ENCODE measurements at places on chromosomes 4 and X.

DNA sequence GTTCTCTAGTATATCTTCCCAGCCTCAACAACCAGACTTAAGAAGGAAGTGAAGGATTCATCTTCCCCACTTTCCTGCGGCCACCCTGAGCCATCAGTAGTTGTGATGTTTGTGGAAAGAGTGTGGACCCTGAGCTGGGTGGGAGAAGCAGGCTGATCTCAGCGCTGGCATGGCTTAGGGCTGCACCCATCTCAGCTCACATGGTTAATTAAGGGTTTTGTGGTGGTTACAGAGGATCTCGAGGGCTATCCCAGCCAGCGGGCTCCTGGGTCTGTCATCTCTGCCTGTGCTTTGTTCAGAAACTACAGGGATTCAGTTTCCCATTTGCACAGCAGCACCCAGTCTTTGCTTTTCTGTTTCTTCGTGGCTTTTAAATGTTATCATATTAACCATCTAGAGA lies 163.4 kb downstream of the PTTG2 start:
- H3K27ac ChIP-seq: no peak overlapping the region
- H3K27me3 ChIP-seq: peaks cover 2% of the 10 kb centered on the region
- no peak overlapping the region for H3K4me3 ChIP-seq
- DNase-seq: no peak
- H3K36me3 ChIP-seq: peaks cover 27% of the 10 kb centered on the region

- no peak overlapping the region for H3K4me3 ChIP-seq
- no peak overlapping the region for H3K27ac ChIP-seq
- H3K36me3 ChIP-seq: peaks cover 4% of the 10 kb centered on the region
- no peaks in the 10 kb centered on the region for H3K27me3 ChIP-seq
These were observed 143.1 kb downstream of the PALLD start for GRCh38 chr4:168639914-168640313.

DNA sequence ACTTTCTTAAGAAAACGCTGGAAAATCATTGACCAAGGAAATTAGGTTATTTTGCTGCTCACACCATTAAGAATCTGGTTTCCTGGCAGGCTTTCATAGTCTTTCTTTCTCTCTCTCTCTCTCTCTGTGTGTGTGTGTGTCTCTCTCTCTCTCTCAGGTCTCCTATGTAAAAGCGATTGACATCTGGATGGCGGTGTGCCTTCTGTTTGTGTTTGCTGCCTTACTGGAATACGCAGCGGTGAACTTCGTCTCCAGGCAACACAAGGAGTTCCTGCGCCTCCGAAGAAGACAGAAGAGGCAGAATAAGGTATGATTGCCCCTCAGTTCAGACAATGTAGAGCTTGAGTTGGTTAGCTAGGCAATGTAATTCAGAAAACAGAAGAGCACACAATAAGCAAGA lies 161.2 kb downstream of the GLRA2 start:
- H3K27ac ChIP-seq: no peak overlapping the region
- peaks cover 18% of the 10 kb centered on the region for H3K4me1 ChIP-seq
- DNase-seq: no peak
- H3K27me3 ChIP-seq: no peaks in the 10 kb centered on the region

DNA sequence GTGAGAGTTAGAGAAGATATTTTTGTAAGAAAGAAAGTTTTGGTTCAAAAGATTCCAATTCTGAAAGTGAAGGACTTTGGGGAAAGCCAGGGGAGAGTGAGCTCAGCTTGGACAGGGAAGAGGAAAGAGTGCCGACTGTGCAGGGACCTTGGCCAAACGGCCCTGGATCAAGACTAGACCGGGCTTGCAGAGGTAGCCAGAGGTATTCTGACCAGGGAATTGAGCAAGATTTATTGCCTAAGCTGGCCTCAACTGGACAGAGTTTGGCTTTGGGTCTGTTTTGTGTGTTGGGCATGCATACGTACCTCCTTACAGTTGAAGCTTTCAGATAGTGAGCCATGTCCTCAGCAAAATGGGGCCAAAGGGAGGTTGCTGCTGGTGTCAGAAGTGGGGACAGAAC lies 11.6 kb downstream of the PLAC1 start:
- H3K36me3 ChIP-seq: peaks cover 6% of the 10 kb centered on the region
- H3K4me1 ChIP-seq: peaks cover 19% of the 10 kb centered on the region
- no peak overlapping the region for H3K27ac ChIP-seq
- DNase-seq: no peak

GRCh38 chr4:145808021-145808650 lies 128.2 kb downstream of the C4orf51 start:
- peak overlapping the region; percentile 75 for H3K4me3 ChIP-seq
- H3K36me3 ChIP-seq: peaks cover 42% of the 10 kb centered on the region
- peaks cover 80% of the 10 kb centered on the region for H3K4me1 ChIP-seq
- H3K27ac ChIP-seq: peak overlapping the region; percentile 94
- DNase-seq: peak; percentile 95

DNA sequence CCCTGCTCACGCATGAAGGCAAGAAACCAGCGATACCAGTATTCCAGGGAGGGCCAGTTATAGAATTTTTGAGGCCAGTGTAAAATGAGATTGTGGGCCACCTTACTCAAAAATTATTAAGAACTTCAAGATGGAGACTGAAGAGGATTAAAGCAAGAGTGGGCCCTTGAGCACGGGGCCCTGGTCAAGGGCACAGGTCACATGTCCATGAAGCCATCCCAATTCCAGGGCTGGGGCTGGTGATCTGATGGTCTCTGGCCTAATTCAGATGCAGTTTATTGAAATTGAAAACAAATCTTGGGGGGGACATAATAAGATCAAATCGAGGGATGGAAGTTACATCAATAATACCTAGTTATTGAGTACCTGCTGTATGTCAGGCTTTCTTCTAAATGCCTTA lies 58.3 kb downstream of the SMIM20 start:
- no peak overlapping the region for H3K27ac ChIP-seq
- peaks cover 2% of the 10 kb centered on the region for H3K4me1 ChIP-seq
- H3K4me3 ChIP-seq: no peak overlapping the region
- DNase-seq: no peak
- no peaks in the 10 kb centered on the region for H3K36me3 ChIP-seq
- H3K27me3 ChIP-seq: peaks cover 38% of the 10 kb centered on the region

GRCh38 chr4:76783836-76784235 lies 114.1 kb downstream of the SOWAHB start:
- peak overlapping the region; percentile 81 for H3K4me3 ChIP-seq
- DNase-seq: no peak
- H3K36me3 ChIP-seq: peaks cover 80% of the 10 kb centered on the region
- H3K4me1 ChIP-seq: peaks cover 60% of the 10 kb centered on the region
- peaks cover 10% of the 10 kb centered on the region for H3K27me3 ChIP-seq

DNA sequence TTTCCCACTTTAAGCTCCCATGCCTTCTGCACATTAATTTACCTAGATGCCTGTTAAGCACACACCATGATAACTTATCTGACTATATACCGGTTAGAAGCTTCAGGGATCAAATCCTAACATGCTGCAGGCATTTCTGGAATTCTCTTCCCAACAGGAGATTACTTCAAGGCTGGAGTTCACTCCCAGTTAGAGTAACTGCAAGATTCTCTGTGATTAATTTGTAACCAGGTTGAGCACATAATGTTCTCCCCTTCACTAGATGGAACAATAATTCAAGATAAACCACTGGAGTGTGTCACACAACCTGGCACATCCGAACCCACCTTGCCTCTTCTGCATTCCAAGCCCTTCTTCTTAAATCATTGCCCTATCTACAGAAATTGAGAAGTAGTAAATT lies 11.8 kb upstream of the UGT2A3 start:
- H3K27ac ChIP-seq: no peak overlapping the region
- no peaks in the 10 kb centered on the region for H3K4me1 ChIP-seq
- no peak overlapping the region for H3K4me3 ChIP-seq
- no peaks in the 10 kb centered on the region for H3K27me3 ChIP-seq
- H3K36me3 ChIP-seq: no peaks in the 10 kb centered on the region

DNA sequence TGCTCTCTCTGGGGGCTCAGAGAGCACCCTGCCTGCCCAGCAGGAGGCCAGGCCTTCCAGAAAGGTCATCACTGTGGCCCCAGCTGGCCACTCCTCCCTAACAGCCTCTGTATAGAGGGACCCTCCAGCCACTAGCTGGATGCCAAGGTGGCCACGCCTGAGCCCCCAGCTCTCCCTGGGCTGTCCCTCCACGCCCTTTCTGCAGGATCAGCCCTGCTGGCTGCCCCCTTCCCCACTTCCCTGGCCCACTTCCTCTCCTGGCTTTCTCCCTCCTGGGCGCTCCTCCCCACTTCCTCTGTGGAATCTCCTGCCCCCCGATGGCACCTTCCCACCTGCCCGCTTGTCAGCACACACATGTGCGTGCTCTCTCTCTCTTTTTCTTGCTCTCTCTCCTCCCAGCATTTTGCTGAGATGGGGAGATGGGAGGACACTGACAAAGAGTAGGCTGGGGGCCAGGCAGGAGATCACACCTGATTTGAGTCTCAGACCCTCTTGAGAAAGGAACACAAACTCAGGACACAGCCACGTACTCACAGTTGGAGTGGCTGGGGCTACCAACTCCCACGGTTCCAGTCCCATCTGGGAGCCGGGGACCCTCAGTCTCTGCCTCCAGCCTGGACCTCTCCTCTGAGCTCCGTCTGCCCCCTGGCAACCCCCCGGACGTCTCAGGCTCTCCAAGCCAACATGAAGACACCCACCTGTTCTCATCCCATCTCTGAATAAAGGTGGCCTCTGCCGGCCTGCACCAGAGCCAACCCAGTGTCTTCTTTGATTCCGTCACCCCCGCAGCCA lies 62.1 kb upstream of the AFAP1 start:
- H3K27me3 ChIP-seq: peaks cover 57% of the 10 kb centered on the region
- DNase-seq: no peak

- H3K27ac ChIP-seq: no peak overlapping the region
- H3K4me3 ChIP-seq: no peak overlapping the region
- no peaks in the 10 kb centered on the region for H3K27me3 ChIP-seq
- no peaks in the 10 kb centered on the region for H3K4me1 ChIP-seq
These were observed 843.4 kb downstream of the FSTL5 start for GRCh38 chr4:161320377-161320776.

- no peak overlapping the region for H3K4me3 ChIP-seq
- H3K36me3 ChIP-seq: peaks cover 6% of the 10 kb centered on the region
- DNase-seq: no peak
- peaks cover 33% of the 10 kb centered on the region for H3K4me1 ChIP-seq
- 0 out of 2 replicates have a peak, but pooled peaks cover 2% of the 10 kb centered on the region for H3K27me3 ChIP-seq
These were observed 34.0 kb downstream of the ELF2 start for GRCh38 chr4:139142980-139143379.

DNA sequence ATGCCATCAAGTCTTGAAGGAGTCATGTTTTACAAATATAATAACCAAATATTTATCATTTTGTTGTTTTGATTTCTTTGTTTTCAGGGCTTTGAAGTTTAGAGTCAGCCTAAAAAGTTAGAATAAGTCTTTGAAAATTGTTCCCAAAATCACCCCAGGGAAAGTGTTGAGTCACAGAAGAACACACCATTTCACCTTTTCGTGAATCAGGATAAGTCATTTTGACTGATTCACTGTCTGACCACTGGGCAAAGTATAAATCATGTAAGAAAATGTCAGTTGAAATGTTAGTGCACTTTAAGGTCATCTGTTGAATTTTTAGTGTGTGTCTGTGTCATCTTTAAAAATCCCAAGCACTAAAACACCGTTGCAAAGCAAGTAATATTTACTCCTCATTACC lies 1320.1 kb downstream of the RPA4 start:
- no peak overlapping the region for H3K4me3 ChIP-seq
- no peak overlapping the region for H3K27ac ChIP-seq
- H3K4me1 ChIP-seq: peaks cover 19% of the 10 kb centered on the region
- no peaks in the 10 kb centered on the region for H3K36me3 ChIP-seq

- H3K27me3 ChIP-seq: no peaks in the 10 kb centered on the region
- no peaks in the 10 kb centered on the region for H3K36me3 ChIP-seq
- H3K4me3 ChIP-seq: no peak overlapping the region
- DNase-seq: no peak
- H3K4me1 ChIP-seq: no peaks in the 10 kb centered on the region
These were observed 33.5 kb upstream of the RASSF6 start for GRCh38 chr4:73653695-73654106.

DNA sequence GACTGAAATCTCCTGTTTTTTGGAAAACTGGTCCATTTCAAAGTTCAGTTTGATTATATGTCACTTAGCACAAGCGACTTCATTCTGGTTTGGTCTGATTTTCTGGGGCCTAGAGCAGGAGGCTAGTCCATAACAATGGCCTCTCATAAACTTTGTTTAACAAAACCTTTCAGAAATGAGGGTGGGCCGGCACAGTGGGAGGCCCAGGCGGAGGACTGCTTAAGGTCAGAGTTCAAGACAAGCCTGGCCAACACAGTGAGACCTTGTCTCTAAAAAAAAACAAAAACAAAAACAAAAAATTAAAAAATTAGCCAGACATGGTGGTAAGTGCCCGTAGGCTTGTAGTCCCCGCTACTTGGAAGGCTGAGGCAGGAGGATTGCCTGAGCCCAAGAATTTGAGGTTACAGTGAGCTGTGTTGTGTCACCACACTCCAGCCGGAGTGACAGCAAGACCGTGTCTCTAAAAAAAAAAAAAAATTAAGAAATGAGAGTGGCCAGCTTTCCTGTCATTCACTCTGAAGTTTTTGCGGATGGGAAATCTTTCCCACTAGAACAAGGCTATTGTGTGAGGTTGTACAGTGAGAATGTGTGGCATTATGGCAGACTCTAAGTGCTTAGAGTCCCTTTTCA lies 1.2 kb upstream of the PLAC8 start:
- H3K4me3 ChIP-seq: no peak overlapping the region
- no peaks in the 10 kb centered on the region for H3K27me3 ChIP-seq
- DNase-seq: no peak
